ENCODE measurements at places on chromosomes 13 and 19. TPM values are rescaled to one million over a fixed set of nuclear protein-coding genes. Genes with fewer than 3 reads are reported as not detected.

The RASGRP4 gene
- 17.9 TPM for total RNA-seq

DNA sequence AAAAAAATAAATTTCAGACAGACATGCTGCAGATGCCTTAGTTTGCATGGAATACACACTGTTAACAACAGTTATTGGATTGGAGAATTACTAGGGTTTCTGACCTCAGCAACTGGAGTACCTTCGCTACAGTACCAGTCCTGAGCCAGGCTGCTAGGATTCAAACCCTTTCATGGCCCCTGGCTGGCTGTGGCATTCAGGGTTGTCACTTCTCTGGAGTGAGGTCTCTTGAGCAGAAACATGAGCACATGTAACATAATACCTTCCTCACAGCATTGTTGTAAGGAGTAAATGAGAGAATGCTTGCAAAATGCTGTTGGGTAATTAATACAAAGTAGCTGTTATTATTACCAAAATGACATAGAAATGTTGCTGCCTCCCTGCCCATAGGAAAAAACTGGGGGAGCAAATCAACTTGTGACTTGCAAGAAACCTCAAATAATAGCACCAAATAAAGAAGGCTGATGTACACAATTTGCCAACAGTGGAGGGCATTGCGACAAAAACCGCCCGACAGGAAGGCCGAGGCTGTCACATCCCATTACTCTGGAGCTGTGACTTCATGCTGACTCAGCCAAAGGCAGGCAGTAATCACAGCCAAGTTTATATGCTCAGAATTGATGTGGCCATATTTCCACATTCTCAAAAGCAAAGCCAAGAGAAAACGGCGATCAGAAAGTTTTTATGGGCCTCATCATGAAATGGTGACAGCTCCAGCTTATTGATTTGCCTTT lies 100.4 kb downstream of the RFC3 start:
- H3K4me3 ChIP-seq: no peak overlapping the region
- H3K36me3 ChIP-seq: no peaks in the 10 kb centered on the region
- no peak for DNase-seq
- no peak overlapping the region for H3K27ac ChIP-seq
- no peaks in the 10 kb centered on the region for H3K27me3 ChIP-seq
- H3K4me1 ChIP-seq: no peaks in the 10 kb centered on the region

DNA sequence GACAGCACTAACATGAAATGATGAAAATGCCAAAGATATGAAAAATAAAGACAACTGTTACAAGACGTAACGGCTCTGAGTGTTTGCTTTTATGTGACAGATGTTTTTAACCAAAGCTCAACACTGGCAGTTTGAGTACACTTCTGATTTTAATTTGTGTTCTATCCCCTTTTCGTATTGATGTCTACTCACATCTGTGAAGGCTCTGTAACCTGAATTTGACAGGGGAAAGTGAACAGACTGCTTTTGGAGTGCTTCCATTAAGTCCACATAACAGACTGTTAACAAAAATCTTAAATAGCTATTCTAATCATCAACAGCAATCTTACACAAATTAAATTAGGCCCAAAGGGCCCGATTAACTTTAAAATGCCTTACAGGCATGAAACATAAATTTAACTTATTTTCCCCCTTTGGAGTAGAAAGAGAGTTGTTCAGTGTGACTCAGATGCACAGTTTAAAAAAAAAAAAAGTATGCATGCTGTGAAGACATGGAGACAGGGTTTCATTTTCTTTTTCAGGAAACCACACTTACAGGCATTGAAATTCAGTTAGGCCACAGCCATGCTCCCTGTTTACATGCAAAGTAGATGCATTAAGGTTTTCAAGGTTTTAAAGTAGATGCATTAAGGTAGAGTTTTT lies 16.3 kb upstream of the RNASEH2B start:
- H3K27me3 ChIP-seq: no peaks in the 10 kb centered on the region
- peak overlapping the region; percentile 41 for H3K4me3 ChIP-seq
- H3K27ac ChIP-seq: peak overlapping the region; percentile 77
- no peak for DNase-seq

The IRGC gene
- not detected for total RNA-seq

DNA sequence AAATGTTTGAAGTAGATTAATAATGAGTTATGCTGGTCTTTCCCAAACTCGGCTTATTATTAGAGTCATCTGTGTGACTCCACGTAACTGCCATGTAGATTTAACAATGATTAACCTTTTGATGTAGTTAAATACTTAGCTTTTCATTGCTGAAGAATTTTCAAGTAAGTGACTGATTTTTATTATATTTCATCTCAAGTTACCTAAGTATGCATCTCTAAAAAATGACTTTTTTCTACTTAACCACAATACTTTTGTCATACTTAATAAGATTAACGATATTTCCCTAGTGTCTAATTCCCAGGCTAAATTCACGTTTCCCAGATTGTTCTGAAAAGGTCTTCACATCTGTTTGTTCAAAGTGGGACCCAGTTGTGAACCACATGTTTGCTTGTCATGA lies 17.8 kb downstream of the BIVM start:
- no peaks in the 10 kb centered on the region for H3K27me3 ChIP-seq
- peaks cover 20% of the 10 kb centered on the region for H3K4me1 ChIP-seq

The PTGIR gene
- total RNA-seq: 5.4 TPM

GRCh38 chr19:34261334-34262109 lies 7.2 kb downstream of the GARRE1 start:
- no peaks in the 10 kb centered on the region for H3K27me3 ChIP-seq
- DNase-seq: no peak
- H3K4me3 ChIP-seq: no peak overlapping the region
- peaks cover 10% of the 10 kb centered on the region for H3K4me1 ChIP-seq
- H3K27ac ChIP-seq: no peak overlapping the region

DNA sequence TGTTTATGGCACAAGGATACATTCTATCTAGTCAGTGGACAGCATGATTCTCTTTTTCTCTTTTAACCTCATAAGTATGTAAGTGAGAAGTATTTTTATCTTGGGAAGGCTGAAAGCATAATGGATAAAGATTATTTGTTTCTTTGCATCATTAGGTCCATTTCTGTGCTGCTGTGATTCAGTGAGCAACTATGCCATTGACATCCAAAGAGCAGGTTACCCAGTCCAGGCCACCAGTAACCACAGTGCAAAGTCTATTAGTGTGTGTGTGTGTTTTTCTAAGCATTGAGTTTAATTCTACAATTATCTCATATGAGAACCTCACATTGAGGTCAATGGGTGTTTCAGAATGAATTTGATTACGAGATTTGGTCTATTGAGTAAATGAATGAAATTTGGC lies 158.8 kb upstream of the DACH1 start:
- H3K27me3 ChIP-seq: no peaks in the 10 kb centered on the region
- no peak overlapping the region for H3K27ac ChIP-seq
- DNase-seq: no peak

DNA sequence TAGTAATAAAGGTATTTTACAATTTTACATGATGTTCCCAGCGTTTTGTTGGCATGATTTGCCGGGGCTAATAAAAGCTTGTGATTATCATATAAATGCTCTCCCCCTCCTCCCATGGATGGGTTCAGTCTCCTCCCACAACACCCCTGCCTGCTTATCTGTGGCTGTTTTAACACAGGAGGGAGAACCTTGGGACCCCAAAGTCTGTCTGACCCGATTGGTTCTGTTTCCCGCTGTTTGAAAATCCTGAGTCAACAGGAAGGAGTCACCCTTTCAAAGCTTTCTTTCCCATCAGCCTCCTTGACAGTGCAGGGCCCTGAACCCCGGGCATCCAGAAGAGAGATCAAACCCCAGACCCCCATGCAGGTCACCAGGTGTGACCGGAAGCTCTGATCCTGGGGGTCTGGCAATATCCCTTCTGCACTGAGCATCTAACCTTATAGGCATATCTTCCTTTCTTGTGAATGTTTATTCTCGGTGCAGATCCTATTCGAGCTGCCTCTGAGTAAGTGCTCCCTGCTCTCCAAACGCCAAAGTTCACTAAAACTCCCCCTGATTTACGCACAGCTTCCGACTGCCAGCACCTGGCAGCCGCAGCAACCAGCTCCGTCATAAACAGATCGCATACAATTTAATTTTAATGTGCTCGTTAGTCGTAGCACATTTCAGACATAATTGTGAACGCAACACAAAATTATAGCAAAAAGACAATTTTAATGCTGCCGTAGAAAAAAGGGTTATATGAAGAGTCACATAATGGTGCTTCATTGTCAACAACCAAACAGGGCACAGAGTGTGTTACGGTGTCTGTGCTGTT lies 74.8 kb downstream of the TSHZ3 start:
- no peak overlapping the region for H3K27ac ChIP-seq
- peak; percentile 14 for DNase-seq

The NKPD1 gene
- total RNA-seq: 0.21 TPM

The ZNF561 gene
- total RNA-seq: 33.2 TPM

- no peak overlapping the region for H3K4me3 ChIP-seq
- H3K36me3 ChIP-seq: no peaks in the 10 kb centered on the region
Observed at GRCh38 chr13:99656092-99656745, 154.9 kb downstream of the TM9SF2 start.

- H3K4me1 ChIP-seq: no peaks in the 10 kb centered on the region
- H3K27ac ChIP-seq: no peak overlapping the region
- no peak overlapping the region for H3K4me3 ChIP-seq
Observed at GRCh38 chr13:61994174-61994573, 578.5 kb upstream of the PCDH20 start.

- DNase-seq: no peak
- no peaks in the 10 kb centered on the region for H3K36me3 ChIP-seq
- no peaks in the 10 kb centered on the region for H3K4me1 ChIP-seq
- H3K27ac ChIP-seq: no peak overlapping the region
- H3K27me3 ChIP-seq: no peaks in the 10 kb centered on the region
Observed at GRCh38 chr13:78129823-78130222, 211.2 kb upstream of the EDNRB start.

DNA sequence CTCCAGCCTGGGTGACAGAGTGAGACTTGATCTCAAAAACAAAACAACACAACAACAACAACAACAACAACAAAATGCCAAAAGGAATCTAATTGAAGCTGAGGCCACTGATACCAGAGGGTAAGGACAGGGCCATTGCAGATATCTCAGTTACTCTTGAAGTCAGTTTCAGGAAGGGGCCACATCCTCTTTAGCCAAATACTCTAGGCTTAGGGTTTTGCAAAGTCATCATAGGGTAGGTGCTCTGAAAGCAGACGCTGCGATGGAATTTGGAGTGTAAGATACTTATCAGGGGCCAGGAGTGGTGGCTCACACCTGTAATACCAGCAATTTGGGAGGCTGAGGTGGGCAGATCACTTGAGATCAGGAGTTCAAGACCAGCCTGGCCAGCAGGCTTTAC lies 46.6 kb upstream of the UBAC2 start:
- H3K27ac ChIP-seq: no peak overlapping the region
- no peaks in the 10 kb centered on the region for H3K36me3 ChIP-seq
- no peaks in the 10 kb centered on the region for H3K4me1 ChIP-seq

GRCh38 chr13:45447050-45447661 lies 17.6 kb upstream of the COG3 start:
- H3K27ac ChIP-seq: no peak overlapping the region
- no peak for DNase-seq
- H3K27me3 ChIP-seq: no peaks in the 10 kb centered on the region
- peaks cover 2% of the 10 kb centered on the region for H3K4me1 ChIP-seq
- no peak overlapping the region for H3K4me3 ChIP-seq

GRCh38 chr13:79406597-79406908 lies 498 bp upstream of the RBM26 start:
- peak overlapping the region; percentile 93 for H3K27ac ChIP-seq
- H3K4me3 ChIP-seq: peak overlapping the region; percentile 94
- H3K4me1 ChIP-seq: peaks cover 40% of the 10 kb centered on the region
- no peak for DNase-seq
- no peaks in the 10 kb centered on the region for H3K27me3 ChIP-seq

DNA sequence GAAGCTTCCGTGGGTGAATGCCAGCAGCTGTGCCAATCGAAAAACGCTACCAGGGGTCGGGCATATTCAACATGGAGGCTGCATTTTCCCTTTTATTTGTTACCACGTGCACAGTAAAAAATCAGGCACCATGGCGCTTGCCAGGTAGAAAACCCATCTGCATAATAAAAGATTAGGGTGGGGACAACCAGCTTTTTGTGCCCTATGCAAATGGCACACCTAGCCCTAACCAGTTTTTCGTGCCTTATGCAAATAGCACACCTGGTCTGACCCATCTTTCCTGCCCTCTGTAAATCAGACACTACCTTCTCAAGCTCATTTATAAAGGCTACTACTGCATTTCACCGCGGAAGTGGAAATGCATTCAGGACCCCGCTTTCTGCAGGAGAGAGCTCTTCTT lies 62.1 kb upstream of the FREM2 start:
- no peak for DNase-seq
- no peaks in the 10 kb centered on the region for H3K36me3 ChIP-seq
- H3K27me3 ChIP-seq: no peaks in the 10 kb centered on the region
- H3K4me3 ChIP-seq: no peak overlapping the region

DNA sequence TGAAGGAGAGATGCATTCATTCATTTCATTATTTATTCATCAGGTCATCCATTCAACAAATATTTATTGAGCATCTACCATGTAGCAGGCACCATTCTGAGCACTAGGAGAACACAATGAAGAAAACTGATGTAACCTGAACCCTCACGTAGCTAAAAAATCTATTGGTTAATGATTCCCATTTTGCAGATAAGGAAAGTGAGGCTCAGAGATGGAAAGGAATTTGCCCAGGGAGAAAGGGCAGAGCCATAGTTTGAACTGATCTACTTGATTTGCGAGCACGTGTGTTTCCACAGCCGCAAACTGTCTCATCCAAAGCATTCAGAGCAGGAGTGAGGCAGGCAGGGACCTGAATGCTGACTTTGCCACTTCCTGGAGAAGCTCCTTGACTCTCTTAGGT lies 2.7 kb downstream of the KLK8 start:
- no peak for DNase-seq
- no peaks in the 10 kb centered on the region for H3K4me1 ChIP-seq
- no peaks in the 10 kb centered on the region for H3K27me3 ChIP-seq

- H3K4me3 ChIP-seq: no peak overlapping the region
- peaks cover 13% of the 10 kb centered on the region for H3K4me1 ChIP-seq
- DNase-seq: no peak
- peaks cover 63% of the 10 kb centered on the region for H3K36me3 ChIP-seq
- H3K27ac ChIP-seq: peak overlapping the region; percentile 36
- no peaks in the 10 kb centered on the region for H3K27me3 ChIP-seq
Observed at GRCh38 chr19:5078182-5078581, 109.3 kb downstream of the KDM4B start.

The GPR108 gene
- total RNA-seq: 50.5 TPM

The CARS2 gene
- 113 TPM for total RNA-seq

DNA sequence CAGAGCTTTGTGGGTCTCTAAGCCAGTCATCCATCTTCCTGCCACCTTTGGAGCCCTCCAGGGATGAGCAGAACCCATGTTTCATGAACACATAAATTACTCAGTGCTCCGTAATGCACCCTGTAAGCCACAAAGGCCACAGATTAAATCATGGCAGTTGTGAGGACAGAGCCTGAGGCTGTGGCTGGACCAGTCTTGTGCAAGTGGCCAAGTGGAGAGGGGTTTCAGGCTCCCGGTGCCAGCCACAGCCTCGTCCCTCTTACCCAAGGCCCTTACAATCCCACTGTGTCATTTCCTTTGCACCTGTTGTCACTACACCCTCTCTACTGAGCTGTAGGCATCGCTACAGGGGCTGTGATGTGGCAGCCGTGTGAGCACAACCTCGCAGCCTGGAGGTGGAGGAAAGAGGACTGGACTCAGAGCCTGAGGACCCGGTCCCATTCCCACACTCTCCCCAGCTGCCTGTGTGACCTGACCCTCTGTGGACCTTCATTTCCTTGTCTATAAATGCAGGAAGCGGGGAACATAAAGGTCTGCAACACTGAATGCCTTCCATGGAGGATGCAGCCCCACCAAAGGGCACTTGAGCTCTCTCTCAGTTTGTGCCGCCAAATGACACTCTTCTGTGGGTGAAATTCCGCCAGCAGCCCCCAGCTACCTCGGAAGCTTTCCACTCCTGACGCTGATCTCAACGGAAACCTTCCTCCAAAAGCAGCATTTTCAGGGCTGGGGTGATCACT lies 792.0 kb downstream of the UQCRFS1 start:
- no peaks in the 10 kb centered on the region for H3K27me3 ChIP-seq
- no peaks in the 10 kb centered on the region for H3K4me1 ChIP-seq
- no peak for DNase-seq
- no peak overlapping the region for H3K27ac ChIP-seq
